Upper lobe of left lung (tissue), 6 donors: ENCODE measurements at places on chromosomes 1 and 21.

GRCh38 chr1:226366290-226366689 is 41.6 kb downstream of the PARP1 start:
- DNase-seq: no peak

GRCh38 chr1:182768963-182769362 is 20.6 kb upstream of the NPL start:
- no peak for DNase-seq

DNA sequence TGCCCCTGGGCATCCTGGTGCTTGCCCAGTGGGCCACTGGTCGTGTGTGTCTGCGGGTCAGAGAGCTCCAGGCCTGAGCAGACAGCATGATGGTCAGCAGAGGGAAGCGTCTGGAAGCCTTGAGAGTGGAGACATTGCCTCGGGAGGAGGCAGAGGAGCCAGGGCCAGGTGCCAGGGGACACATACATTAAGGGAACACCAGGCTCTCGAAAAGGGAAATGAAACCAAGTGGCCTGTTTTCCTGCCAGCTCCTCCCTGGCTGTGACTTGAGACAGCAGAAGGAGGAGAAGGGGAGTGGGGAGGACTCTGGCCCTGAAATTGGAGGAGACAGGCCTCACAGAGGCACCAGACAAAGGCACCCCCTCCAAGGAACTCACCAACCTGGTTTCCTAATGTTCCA is 62.4 kb upstream of the LRP8 start:
- DNase-seq: peak; percentile 49

DNA sequence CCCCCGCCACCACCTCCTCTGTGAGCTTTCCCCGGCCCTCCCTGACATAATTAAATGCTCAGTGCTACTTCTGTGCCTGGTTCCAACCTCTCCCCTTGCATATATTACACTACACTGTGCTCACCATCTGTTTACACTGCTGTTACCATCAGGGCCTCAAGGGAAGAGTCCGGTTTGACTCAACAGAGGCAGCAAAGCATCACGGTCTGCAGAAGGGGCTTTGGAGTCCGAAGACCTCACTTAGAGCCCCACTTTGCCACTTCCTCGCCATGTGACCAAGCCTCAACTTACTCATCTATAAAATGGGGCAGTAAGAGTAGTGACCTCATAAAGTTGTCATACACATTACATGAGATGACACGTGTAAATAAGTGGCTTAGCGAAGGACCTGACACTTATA is 27.4 kb downstream of the KCNN3 start:
- DNase-seq: no peak

DNA sequence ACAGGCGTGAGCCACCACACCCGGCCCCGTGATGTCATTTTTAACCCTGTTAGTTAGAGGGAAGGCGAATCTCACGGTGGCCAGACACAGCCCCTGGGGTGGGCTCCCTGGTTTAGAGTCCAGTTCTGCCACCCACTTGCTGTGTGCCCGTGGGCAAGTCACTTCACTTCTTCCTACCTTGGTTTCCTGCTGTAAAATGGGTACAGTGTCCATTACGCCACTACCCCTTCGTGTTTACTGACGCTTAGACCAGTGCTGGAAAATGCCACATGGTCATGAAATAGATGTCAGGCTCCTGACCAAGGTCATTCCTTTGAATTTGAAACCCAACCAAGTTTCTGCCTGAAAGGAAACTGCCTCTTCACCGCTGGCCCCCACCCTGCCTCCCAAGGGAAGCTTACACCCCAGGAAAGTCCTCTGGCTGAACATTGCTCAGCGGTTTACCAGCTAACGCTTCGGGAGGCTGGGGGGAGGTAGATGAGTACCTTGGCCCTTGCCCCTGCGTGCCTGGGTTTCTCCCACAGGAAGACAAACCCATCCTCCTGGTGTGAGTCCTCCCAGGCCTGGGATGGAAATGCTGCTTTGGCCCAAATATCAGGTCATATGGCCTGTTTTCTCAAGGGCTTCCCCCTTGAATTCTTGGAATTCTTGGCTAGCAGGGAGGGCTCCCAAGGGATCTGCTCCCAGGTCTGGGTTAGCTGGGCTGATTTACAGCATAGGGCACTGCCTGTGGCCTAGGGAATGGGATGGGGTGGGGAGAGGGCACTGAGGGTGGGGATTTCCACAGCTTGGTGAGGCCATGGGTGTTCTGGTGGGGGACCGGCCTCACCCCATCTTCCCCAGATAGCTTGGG is 7.6 kb upstream of the AADACL4 start:
- DNase-seq: no peak

DNA sequence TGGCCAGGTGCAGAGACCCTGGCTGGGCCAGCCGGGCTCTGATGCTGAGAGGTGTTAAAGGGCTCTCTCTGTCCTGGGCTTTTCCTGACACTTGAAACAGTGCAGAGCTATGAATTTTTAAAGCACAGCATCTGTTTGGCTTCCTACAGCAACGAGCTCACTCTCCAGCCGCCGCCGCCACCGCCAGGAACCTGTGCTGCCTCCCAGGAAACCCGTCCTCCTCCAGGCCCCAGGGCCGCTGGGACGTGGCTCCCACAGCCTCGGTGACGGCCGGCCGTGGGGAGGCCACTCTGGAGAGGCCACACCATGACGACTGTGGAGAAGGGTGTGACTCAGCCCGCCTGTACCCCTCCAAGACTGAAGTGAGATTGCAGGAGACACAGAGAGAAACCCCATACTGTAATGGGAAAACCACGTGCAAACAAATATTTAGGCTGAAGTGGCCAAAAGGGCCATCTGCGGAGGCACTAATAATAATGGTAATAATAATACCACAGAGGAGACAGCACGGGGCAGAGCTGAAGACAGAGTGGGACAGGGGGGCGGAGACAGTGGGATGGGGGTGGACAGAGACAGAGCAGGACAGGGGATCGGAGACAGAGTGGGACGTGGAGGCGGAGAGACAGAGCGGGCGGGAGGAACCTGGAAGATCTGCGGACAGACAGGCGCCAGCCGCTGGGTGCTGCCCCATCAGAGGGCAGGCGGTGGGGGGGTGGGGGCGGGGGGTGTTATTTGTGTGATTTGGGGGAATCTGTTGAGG is 139.2 kb downstream of the CASZ1 start:
- no peak for DNase-seq

DNA sequence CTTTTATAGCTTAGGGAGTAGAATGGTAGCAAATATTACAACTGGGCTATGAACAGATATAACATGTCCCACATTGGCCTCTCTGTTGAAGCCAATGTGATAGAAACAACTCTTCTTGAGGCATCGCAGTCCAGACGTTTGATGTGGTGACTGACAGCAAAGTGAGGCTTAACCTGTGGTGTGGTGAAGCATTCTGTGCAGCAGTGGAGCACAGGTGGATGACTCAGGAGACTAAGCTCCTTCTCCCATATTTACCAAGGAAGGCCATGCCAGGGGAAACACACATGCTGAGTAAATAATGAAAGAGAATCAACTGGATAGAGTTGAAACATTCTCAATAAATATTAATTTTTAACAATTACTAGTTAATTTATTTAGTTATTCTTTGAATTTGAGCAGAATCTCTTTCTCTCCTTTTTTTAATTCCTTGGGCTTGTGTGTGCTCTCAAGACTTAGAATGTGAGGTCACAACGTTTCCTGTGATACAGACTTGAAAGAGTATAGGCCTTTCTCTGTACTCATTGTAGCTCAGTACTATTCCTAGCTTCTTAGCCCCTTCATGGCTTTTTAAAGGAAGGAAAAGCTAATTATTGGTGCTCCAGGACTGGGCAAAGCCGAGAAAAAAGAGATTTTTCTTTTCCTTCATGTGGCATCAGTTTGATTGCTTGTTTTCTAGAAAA is 17.6 kb downstream of the CRB1 start:
- DNase-seq: no peak
